ENCODE measurements at places on chromosomes 2 and 18.

DNA sequence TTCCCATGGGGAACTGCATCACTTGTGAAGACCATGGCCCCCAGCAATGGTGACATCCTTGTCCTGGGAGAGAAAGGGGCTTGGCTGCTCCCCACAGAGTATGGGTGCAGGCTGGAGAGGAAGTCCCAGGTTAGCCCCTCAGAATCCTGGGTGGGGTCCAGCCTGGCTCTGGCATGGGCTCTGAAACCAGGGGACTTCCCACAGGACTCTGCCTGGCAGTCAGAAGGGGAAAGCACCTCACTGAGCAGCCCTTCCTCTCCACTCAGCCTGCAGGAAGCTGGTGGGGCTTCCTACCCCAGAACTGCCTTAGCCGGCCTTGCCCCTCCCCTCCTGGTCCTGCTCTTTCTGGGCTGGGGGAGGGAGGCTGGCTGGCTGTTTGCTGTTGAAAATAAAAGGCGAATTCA is 3.7 kb downstream of the NEURL3 start:
- DNase-seq = no peak

- DNase-seq = peak; percentile 12
These were observed 144.7 kb upstream of the NFATC1 start for GRCh38 chr18:79251021-79251420.

- DNase-seq = no peak
These were observed 36.6 kb downstream of the EHBP1 start for GRCh38 chr2:62741954-62742722.

GRCh38 chr2:99861376-99861760 is 281.0 kb downstream of the AFF3 start:
- no peak for DNase-seq

DNA sequence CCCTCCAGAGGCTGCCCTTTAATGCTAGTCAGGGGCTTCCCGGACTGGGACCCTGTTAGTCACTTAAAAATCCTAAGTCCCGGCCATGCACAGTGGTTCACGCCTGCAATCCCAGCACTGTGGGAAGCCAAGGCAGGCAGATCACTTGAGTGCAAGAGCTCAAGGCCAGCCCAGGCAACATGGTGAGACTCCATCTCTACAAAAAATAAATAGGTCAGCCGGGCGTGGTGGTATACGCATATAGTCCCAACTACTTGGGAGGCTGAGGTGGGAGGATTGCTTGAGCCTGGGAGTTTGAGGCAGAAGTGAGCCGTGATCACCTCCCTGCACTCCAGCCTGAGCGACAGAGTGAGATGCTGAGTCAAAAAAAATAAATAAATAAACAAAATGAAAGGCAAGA is 17.2 kb upstream of the KCNG2 start:
- DNase-seq = no peak

DNA sequence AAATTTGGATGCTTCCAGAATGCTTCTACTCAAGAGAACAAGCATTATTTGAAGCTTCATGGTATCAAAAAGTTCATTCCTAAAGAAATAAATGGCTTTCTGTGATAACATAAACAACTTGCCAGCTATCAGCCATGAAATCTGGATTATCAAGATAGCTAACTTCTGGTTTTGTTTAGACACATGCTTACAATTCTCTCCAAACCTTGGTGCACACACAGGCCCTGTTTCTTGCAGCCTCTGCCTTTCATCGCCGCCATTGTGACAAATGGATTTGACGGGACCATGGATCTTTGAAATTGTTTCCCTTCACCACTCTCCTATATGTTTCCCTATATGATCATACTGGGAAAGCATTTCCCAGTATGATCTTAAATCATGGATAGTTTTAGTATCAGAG is 47.9 kb upstream of the CABLES1 start:
- no peak for DNase-seq

Measured in fibroblast of lung (primary cell).